NCI-H1930 (cell line): ENCODE measurements at places on chromosomes 7 and 10.

DNA sequence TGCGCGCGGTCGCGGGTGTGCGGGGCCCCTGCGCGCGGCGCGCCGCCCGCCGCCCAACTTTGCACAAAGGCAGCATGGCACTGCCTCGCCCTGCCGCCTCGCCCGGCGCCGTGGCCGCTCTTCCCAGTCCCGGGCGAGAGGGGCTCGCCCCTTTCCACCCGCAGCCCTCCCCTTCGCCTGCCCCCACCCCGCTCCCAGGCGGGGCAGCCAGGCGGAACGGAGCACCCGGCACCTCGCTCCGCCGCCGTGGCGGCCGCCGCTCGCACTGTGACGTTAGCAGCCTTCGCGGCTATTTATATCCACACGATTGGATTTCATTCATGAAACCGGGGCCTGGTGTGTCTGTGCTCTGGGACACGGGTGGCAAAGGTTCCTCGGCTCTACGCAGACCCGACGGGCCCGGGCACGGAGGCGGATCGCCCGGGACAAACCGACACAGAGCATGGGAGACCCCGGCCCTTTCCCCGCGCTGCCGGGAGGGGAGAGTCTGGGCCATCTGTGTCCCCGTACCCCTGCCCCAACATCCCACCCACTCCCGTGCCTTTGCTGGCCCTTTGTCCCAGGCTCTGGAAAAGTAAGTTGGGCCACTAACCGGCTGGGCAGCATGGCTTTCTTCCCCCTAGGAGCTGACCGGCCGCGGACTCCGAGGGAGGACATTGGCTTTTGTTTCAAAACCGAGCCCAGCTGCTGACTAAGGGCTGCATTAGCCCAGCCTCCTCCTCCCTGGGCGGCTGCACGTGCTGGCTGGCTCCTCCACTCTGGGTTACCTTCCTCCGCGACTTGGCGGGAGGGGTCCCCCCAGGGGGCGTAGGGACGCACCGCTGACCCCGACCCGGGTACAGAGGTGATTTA, at the start of gene RHOBTB1:
Gene RHOBTB1, minus strand, starts transcription at position 128 of the 852 bp plus-strand sequence. CDS start 32,643 bp downstream, outside the sequence.
- peak; percentile 16 for DNase-seq

DNA sequence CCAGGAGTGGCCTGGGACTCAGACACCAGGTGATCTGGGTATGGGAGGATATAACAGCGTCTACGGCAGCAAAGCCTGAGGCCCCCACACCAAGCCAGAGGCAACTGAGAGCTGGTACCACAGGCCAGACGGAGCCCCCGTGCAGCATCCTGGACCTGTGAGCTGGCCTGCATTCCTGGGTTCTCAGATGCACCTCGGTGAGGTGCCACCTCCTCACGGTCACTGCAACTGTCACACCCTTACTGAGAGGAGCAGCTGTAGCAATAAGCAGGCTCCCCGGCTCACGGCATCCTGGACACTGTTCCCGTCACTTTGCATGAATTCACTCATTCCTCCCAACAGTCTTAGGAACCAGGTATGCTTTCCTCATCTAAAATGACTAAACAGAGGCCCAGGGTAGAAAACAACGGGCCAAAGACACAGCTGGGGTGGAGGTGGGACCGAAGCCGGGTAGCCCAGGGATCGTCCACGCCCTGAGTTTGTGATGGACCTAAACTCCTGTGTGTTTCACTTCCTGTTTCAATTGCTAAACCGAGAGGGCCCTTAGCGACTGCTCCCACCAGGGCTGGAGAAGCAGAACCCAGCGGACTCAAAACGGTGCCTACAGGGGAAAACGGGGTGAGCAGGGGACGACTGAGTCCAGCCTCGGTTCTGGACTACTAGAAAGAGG, 98.7 kb downstream of the CTBP2 start:
- DNase-seq, result no peak

GRCh38 chr7:110626414-110626813, 464.5 kb upstream of the LRRN3 start:
- no peak for DNase-seq

DNA sequence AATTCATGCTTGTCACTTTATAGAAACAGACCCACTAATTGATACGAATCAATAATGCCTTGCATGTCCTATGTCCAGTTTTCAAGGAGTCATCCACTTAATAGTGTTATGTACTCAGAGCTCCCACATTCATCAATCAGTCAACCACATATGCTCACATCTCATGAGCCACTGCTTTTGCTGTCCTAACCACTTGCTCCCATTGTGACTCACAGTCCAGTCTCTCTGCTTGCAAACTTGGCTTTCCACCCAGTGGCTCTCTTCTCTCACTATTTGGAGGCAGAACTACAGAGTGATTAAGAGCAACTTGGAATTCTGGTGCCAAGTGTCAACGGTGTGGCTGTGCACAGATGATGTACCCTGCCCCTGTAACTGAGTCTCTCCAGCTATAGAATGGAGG, 166.0 kb downstream of the SNX13 start:
- no peak for DNase-seq

GRCh38 chr10:77415313-77415960, 222.2 kb downstream of the KCNMA1 start:
- DNase-seq, result no peak

DNA sequence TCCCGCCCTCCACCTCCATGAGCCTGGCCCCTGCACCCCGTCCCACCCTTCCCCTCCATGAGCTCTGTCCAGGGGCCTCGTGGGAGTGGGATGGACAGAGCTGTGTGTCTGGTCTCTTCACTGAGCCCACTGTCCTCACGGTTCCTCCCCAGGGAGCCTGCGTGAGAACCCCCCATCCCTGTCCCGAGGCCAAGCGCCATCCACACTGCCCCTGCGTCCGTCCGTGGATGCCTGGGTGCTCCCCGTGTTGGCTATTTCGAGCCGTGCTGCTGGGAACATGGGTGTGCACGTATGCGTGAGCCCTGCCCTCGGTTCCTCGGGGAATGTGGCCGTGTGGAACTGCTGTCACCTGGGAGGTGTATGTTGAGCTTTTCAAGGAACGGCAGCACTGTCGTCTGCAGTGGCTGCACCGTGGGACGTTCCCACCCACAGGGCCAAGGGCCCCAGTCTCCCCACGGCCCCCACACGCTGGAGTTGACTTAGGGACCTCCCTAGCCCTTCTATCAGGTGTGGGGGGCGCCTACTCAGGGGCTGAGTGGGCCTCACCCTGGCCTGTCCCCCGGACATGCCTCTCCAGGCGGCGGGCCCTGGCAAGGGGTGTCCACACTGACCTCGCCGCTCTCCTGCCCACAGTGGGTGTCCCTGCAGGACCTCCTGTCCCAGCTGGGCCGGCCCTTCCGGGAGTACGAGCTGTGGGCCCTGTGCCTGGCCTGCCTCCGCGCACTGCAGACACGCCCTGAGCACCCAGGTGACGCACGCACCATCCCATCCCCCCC, 28.1 kb downstream of the KNDC1 start:
- no peak for DNase-seq

DNA sequence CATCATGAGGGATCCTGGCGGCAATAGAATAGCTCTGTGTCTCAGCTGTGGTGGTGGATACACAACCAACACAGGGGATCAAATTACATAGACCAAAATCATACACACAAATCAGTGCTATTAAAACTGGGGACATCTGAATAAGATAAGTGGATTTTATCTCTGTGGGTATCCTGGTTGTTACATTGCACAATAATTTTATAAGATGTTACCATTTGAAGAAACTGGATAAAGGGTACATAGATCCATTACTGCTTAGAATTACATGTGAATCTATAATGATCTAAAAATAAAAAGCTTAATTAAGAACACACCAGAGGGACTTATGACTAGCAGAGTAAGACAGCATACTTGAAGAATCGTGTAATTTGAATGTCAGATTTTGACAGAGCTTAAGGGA, 8.2 kb upstream of the FAM3C start:
- DNase-seq, result no peak

GRCh38 chr7:64618785-64619456, 47.0 kb upstream of the ZNF107 start:
- no peak for DNase-seq

DNA sequence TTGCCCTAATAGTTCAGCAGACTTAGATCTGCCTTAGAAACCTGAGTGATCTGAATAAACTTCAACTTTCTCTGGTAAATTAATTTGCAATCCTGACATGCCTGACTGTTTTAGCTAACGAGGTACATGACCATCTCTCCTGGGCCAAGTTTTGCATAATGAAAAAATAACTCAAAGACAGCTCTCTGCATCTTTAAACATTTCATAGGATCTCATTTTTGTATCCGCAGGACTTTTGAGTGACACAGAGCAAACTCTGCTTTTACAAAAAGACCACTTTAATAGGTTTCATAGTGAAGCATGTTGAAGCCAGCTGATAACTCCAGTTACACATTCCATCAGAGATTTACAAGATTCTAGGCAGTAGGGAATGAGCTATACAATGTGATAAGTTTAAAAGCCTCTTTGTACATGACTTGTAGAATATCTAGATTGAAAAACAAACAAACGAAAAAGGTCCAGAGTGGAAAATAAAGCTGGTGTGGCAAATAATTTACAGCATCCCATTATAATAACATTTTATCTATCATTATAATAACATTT, 2.1 kb downstream of the PRKG1 start:
- no peak for DNase-seq

GRCh38 chr10:127919418-127920271, 12.7 kb downstream of the PTPRE start:
- no peak for DNase-seq

DNA sequence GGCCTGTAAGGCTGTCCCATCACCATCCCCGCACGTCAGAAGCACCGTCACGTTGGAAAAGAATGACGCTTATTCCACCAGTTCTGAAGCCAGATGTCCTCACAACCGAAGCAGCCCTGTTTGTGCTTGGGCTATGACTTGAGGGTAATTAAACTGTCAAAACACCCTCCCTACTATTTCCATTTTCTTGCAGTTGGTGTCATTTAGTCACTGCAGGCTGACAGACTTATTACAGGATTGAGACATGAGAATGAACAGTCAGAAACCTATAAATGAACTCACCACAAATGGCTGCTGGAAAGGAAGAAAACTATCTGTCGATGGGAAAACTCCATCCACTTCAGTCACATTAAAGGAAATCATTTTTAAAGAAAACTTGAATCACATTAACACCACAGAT, 85.3 kb downstream of the VOPP1 start:
- no peak for DNase-seq

DNA sequence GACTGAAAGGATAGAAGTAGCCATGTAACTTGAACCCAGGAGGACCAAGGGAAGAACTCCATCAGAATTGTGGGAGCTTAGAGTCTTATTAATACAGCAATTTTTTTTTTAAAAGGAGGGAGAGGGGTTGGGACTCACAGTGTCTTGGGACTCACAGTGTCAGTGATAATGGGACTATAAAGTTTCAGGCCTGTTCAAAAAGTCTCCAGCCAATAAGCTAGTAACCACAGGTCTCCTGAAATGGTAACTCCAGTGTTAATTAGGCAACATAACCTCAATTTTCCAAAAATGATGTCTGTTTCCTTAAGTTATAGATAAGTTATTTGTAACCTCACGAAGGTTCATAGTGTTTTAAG, 2.4 kb upstream of the HNRNPH3 start:
- no peak for DNase-seq

DNA sequence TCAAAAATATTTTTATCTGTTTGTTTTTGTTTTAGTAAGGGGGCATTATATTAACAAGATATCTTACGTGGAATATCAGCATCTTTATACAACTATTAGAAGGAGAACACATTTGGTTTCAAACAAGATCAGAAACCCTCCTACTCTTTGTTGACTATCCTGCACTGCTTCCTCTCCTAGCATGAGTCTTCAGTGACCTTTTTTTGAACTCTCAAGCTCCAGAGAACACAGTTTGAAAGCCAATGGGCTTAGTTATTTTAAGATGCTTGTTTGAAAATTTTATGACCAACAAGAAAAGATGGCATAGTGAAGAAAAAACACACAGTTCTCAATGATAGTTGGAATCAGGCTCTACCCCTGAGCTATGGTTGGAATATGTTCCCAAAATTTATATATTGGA, 37.2 kb upstream of the RTKN2 start:
- DNase-seq, result no peak

DNA sequence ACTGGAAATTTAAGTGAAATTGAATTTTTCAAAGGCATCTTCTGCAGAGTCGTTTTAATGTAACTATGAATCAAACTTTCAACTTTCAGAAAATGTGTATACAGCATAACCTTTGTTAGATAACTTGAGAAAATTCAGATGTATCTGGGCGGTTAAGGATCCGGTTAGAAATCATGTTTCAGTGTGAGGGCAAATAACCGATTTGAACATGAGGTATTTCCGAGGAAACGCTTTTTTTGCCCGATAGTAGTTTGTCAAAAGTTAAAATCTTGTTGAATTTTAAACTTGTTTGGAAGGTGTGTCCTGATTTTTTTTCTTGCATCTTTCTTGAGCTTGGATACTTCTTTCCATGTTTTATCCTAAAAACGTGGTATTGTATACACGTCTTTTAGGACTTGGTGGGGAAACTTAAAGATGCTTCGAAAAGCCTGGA, 1.3 kb upstream of the BMI1 start:
- no peak for DNase-seq

DNA sequence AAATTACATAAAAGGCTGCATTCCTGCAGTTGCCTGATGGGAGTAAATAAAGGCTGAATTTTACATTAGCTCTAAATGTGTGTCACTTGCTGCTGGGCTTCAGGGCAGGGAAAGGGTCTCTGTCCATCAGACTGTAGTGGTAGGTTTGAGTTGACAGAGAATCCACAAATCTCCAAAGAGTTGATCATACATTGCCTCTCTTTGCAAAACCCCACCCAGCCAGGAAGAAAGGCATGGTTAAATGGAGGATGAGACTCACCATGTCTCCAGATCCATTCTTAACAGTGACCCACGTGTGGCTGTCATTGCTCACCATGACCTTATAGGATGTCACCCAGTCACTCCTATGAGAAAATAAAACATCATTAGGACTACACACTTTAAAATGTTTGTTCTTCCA, 92.8 kb downstream of the CPXM2 start:
- no peak for DNase-seq

DNA sequence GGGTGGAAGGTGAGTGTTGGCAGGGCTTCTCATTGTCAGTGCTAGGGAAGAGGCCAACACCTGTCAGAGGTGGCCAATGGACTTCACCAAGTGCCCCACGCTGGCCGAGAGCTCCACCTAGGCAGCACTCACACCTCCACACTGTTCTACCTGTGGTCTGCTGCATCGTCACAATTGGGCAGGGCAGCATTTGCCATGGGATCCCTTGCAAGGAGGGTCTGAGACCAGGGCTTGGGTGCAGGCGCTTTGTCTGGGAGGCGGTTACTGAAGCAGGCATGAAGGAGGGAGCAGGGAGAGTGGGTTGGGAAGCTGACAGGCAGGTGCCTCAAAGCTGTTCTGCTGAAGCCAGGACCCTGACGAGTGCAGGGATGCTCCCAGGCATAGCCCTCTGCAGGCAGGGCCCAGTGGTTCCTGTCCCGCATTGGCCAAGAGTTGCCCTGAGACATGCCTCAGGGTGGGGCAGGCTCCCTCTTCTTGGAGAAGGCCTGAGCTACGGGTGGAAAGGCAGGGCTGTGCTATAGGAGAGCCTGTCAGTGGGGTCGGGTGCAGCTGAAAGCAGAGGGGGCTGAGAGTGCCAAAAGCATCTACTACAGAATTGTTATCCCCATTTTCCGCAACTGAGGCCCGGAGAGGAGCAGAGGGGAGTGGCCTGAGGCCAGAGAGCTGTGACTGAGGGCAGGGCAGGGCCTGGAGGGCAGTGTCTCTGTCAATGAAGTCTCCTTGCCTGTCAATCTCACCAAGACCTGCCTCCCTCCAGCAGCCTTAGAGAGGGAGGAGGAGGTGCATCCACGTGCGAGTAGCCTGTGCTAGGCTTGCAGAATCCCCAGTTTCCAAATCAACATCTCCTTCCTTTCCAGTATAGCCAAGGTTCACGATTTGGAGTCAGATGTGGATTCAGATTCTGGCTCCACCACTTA, 4.0 kb downstream of the RBP3 start:
- no peak for DNase-seq
